ENCODE measurements at places on chromosomes 3 and 15. TPM values are rescaled to one million over a fixed set of nuclear protein-coding genes. Genes with fewer than 3 reads are reported as not detected.
A peak's percentile ranks its signal among the peaks of the same experiment; 100 is the strongest.

DNA sequence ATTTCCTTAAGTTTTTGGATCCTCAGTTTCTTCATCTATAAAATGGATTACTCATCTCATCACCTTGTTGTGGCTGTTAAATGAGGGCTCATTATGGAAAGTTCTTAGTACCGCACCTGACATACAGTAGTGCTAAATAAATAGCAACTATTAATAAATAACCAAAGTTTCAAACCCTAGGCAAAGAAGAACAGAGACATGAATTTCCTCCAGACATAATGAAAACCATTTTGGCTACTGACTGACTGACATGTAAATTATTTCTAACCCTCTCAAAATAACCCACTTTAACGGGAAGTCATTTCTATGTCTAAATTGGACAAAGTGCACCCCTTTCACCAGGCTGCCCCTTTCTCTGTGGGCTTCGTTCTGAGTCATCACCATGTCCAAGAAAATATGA lies 17.4 kb upstream of the KLHL6 start:
- no peak for DNase-seq

DNA sequence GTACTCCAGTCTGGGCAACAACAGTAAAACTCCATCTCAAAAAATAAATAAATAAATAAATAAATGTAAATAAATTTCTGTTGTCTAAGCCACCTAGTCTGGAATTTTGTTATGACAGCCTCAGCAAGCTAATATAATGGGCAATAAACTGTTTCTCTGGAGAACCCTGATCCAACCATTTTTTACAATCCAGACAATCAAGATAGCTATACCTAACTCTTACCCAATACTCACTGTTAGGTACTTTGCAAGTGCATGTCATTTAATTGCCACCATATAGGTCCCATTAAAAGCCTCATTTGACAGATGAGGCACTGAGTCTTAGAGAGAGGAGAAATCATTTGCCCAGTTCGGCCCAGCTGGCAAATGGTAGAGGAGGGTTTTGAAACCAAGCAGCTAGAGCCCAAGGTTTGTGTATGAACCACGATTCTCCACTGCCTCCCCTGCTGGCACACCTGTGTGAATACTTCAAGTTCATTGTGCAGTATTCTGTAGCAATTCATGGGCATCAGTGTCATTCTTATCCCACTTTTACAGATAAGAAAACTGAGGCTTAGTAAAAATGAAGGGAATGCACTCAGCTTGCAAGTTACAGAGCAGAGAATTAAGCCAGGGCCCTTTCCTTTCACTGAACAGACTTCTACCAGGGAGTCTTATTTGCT lies 107.0 kb upstream of the UBE2E1 start:
- DNase-seq, result no peak

Gene OCA2
- 0.71 TPM for polyA plus RNA-seq

Gene CPLX3
- polyA plus RNA-seq, result 0.13 TPM

GRCh38 chr3:180548050-180548449 lies 53.9 kb upstream of the TTC14 start:
- no peak for DNase-seq

Gene MAPK6
- 5.4 TPM for polyA plus RNA-seq

DNA sequence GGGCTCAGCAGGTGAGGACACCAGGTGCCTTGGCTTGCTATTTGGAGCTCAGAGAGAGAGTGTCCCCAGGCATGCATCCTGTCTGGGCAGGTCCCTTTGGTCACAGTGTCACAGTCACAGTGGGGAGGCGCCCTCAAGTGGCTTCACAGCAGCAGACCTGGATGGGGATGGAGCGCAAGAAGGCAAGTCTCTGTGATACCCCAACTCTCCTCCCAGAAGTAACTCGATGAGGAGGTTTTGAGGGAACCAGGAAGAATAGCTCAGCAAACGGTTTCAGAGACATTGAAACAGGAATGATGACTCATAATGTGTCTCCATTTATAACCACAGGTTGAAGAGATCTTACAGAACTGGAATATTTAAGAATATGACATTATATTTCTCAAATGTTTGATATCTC lies 66.5 kb upstream of the SH3GL3 start:
- DNase-seq, result peak; percentile 12

GRCh38 chr15:50890751-50891150 lies 17.7 kb upstream of the AP4E1 start:
- no peak for DNase-seq

DNA sequence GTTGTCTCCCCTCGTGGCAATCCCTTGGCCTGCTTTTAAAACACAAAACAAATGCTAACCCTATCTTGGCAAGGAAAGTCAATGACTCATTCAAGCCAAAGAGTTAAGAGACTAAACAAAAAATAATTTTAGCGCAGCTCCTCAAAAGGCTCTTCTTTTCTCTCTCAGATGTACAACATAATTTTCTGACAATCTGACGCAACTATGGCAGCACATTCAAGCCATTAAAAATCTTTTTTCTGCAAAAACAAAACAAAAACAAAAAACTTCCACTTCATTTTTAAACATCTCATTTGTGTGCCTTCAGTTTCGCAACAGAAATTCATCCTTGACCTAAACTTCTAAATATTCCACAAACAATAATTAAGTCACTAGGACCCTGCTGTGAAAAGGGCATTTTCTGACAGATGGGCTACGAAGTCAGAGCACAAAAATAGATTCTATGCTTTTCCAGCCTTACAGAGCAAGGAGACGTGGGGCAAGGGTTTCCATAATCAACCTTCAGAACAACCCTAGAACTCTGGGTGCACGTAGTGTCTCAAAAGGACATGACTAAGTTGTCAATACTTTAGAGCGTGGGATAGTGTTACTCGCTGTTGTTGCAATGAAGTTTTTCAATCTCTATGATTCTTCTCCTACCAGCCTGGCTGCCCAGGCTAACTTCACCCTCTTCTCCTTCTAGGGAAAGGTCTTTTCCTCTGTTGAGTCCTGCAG lies 84.3 kb downstream of the MB21D2 start:
- DNase-seq, result peak; percentile 91

- DNase-seq, result no peak
Observed at GRCh38 chr3:775178-775880, 317.5 kb upstream of the CNTN6 start.

Gene NUP210
- 9.8 TPM for polyA plus RNA-seq

GRCh38 chr3:31253782-31254181 lies 278.9 kb upstream of the STT3B start:
- DNase-seq, result no peak

DNA sequence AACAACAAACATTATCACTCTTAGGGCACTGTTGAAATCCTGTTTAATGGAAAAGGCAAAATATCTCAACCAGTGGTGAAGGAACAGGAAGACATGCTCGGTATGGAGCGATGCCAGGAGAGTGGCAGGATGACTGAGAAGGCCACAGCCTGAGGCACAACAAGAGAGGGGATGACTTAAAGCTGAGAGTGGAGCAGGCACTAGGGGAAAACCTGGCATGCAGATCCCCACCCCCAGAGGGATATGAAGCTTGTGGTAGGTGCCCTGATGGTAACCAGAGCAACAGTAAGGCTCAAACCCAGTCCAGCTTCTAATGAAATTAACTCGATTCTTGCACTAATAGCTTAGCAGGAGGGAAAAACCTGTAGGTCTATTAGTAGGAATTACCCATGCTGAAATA lies 40.4 kb downstream of the LYSMD4 start:
- no peak for DNase-seq

Gene TMCC1
- 11.8 TPM for polyA plus RNA-seq
